ENCODE measurements at places on chromosomes 12 and 14.
A peak's percentile ranks its signal among the peaks of the same experiment; 100 is the strongest.

GRCh38 chr14:61184112-61184511 lies 97.0 kb downstream of the TMEM30B start:
- DNase-seq, result peak; percentile 59

GRCh38 chr12:93243382-93243688 lies 134.4 kb upstream of the NUDT4 start:
- DNase-seq, result no peak

GRCh38 chr12:28290262-28290661 lies 100.0 kb downstream of the CCDC91 start:
- DNase-seq, result no peak

GRCh38 chr12:70154087-70154638 lies 89.1 kb upstream of the CNOT2 start:
- no peak for DNase-seq

GRCh38 chr14:68514608-68515194 lies 278.2 kb downstream of the ZFP36L1 start:
- DNase-seq, result no peak

DNA sequence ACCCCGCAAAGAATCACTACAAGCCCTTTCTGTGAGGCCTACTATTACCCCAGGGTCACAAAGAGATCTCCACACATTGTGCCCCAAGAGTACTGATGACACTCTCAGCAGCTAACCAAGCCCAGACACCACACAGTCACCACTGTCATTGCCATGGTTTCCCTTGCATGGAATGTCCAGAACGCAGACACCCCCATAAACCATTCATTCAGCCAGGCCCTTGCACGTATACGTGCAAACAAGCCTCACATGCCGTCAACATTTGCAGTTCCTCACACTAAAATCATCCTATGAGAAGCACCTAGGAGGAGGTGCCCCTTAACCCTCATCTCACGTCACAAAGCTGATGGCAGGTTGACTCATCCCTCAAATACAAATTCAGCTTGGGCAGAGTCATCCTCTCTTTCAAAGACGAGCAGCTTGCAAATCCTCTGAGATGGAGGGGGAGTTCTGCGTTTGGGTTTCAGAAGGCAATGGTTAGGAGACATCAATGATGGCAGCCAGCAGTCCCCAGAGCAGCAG lies 17.1 kb upstream of the KRT77 start:
- DNase-seq, result no peak

DNA sequence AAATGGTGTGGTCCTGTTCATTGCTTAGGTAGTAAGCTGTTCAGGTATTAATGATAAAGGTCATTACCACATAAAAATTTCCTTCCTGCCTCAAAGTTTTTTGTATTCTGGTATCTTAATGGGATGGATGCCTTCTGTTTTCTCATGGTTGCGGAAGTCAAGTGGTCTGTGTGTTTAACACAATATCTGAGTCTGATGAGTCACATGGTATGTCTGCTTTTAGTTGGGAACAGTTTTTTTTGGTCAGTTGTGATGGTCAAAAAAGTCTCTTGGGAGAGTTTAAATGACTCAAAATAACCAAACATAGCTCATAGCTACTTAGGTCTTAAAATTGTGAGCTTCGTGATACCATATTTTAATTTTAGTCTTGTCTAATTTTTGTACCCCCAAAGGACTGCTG lies 40.7 kb downstream of the STK38L start:
- DNase-seq, result no peak

GRCh38 chr12:108214486-108214885 lies 85.4 kb downstream of the WSCD2 start:
- no peak for DNase-seq

GRCh38 chr12:46963977-46964971 lies 115.1 kb upstream of the PCED1B start:
- no peak for DNase-seq

DNA sequence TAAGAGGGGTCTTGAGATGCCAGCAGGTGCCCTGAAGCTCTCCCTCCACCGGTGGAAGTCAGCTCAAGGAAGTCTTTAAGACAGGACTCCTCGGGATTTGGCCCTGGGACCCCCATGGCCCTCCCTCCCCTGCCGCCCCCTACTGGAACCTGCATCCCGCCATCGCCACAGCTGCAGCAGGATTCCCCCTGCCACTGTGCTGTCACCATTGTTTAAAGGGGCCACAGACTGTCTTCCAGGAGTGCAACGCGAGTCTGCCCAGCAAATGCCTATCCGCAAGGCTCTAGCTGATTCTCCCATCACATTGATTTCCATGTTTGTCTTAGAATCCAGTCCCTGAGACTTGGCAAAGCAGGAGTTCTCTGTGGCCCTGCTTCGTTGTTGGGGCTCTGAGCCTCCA lies 770.8 kb upstream of the ALG10B start:
- no peak for DNase-seq

DNA sequence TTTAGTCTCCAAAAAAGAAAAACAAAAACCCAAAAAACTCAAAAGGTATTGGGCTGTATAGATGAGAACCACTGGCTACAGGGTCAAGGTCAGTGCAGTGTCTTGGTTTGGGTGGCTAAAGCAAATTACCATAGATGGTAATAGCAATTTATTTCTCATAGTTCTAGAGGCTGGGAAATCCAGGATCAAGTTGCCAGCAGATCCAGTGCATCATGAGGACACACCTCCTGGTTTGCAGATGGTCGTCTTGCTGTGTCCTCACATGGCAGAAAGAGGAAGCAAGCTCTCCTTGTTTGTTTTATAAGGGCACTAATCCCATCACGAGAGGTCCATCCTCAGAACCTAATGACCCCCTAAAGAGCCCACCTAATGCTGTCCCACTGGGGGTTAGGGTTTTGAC lies 11.2 kb downstream of the COX14 start:
- no peak for DNase-seq

DNA sequence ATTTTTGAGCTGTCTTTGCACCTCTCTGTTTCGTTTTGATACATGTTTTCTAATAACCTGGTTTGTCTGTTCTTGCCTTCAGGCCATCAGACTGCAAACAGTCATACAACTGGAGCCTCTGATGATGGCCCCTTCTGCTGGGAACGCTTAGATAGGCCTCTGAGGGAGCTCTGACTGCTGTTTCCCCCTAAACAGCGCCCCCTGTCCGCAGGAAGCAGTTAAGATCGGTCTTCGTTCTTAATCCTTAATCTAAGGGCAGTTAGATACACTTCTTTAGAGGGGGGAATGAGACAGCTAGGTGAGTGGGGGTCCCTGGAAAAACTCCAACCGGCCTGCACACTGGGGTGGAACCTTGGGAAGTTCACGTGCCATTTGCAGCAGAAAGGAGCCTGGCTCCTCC lies 1338.8 kb upstream of the SEL1L start:
- no peak for DNase-seq

GRCh38 chr12:49763006-49763591 lies 21.7 kb downstream of the TMBIM6 start:
- DNase-seq, result peak; percentile 18

DNA sequence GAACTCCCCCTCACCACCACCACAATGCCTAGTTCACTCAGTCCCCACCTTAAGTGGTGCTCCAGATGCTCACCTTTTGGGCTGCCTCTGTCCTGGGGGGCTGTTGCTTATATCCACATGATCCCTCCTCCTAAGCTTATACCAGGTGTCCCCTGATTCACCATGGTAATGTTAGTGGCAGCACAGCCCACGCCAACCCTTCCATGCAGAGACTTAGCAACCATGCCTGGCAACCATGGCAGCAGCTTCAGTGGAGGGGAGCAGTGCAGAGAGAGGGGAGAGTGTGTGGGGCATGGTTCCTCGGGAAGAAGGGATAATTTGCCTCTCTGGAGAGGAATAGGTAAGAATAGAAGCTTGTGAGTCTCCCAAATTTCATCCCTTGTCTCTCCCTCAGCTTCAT lies 1.2 kb upstream of the DDN start:
- DNase-seq, result no peak

GRCh38 chr12:124625867-124626675 lies 58.7 kb upstream of the NCOR2 start:
- peak; percentile 73 for DNase-seq

DNA sequence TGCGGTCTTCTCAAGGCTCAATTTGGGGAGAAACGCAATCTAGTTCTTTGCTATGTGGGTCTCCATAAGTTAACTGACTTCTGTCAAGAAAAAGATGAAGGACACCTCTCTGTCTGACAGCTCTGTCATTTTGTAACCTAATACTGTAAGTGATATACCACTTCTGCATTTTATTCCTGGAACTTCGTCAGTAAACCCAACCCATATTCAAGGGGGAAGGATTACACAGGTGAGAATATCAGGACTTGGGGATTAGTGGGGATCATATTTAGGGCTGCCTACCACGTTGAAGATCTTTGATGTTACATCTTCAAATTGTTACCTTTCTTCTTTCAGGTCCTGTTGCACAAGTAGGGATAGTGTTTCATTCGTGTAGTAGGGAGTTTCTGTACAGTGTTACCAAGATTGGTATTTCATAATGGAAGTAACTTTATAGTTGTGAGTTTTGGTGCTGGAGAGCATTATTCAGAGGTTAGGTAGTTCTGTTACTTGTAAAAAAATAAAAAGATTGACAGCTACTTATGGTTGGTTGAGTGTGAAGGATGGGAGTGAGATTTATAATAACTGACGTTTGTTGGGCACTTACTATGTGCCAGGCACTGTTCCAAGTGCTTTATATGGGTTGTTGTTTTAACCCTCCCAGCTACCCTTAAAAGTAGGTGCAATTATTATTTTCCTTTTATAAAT lies 1.6 kb downstream of the TMEM260 start:
- DNase-seq, result no peak

- DNase-seq, result no peak
These were observed 2.1 kb downstream of the MLH3 start for GRCh38 chr14:75049136-75049535.

DNA sequence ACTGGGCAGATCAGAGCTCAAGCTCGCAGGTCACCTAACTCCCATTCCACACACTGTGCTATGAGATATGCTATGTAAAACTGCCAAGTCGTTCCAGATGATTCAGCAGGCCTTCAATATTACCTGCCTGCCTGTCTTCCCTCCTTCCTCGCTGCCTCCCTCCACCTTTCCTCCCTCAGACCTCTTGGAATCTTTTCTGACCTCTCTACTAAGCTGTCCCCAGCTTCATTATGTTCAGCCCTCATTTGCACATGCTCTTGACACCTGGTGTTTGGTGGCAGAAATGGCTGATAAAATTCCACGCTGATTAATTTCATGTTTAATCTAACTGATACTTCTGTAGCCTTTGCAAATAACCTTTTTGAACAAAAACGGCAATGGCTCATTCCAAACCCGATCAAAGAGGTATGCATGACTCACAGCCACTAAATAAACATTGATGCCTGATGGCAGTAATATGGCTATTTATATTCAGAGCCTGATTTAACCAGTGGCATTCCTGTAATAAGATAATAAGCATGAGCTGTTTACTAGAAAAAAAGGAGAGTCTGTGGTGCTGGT lies 130.8 kb upstream of the EGLN3 start:
- no peak for DNase-seq

DNA sequence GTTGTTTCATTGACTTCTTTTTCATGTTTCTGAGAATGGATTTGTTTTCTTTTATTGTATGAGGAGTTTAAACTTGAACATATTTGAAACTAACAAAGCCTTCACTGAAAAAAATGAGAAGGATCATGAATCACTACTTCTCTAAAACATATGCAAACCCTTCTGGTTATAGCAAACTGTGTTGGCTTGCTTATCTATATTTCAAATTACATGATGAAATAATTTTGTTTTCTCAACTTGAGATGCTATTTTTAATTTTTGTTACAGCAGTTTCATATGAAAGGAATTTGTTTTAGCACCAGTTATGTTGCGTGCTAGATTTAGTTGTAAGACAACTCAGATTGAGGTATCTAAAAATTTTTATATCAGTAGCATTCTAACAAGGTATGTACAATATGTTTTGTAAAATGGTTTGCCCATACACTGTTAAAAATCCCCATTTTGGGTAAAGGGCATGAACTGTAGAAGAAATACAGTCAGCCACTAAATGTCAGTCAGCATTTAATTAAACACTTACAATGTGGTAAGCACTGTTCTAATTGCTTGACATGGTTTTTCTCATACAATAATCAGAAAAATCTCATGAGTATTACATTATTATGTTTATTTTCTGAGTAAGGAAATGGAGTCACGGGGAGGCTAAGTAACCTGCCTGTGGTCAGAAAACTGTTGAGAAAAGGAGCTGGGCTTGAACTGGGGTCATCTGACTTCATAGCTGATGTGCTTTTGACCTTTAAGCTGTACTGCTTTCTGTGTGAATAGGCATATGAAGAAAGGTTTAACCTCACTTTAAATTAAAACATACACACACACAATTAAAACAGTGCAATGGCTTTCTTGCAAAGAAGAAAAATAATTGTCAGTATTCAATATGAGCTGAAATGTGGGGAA lies 105.7 kb downstream of the PLEKHA5 start:
- no peak for DNase-seq

DNA sequence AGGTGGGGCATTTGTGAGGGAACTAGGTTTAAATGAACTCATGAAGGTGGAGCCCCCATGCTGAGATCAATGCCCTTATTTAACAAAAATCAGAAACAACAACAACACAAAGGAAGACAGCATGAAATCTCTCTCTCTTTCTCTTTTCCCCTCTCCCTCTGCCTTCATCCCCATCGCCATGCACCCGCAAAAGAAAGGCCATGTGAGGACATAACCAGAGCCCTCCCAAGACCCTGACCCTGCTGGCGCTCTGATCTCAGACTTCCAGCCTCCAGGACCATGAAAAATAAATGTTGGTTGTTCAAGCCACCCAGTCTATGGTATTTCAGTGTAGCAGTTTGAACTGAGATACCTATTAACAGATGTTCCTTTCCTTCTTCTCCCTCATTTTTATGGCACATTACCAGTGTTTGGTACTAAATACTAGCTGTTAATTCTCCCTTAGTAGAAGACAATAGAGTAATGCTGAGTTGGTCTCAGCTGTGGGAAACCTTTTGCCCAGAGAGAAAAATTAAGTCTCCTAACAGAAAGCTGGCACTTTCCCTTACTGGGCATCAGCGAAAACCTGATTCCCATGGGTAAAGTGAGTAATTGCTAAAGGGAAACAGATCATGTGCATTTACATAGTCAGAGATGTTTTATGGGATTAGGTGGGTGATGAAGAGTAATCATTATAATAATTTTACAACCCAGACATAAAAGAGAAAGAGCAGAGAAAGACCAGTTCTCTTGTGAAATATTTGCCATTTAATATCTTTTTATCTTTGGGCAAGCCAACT lies 264.0 kb upstream of the PLEKHG7 start:
- DNase-seq, result no peak

DNA sequence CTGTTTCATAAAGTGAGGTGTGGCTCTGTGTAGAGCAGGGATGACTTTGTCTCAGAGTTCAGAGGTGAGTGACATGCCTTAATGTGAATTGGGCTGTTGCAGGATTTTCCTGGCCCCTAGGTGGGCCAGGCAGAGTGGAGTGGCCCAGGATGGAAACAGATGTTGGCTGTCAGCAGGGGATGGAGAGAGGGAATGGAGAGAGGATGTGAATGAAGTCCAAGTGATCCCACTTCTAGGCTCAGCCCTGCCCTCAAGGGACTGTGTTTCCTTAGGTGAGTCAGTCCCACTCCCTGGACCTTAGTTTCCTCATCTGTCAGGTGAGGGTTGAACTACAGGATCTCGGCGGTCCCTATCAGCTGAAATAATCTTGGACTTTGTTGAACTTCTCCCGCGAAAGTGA lies 7.5 kb downstream of the GALNT16 start:
- no peak for DNase-seq

GRCh38 chr12:1939331-1939730 lies 20.9 kb upstream of the CACNA2D4 start:
- DNase-seq, result no peak

- no peak for DNase-seq
These were observed 174.0 kb downstream of the ASCL4 start for GRCh38 chr12:107948391-107948945.
